Skin of body (tissue), 3 donors: ENCODE measurements at places on chromosomes 7 and 10. TPM values are rescaled to one million over a fixed set of nuclear protein-coding genes. Genes with fewer than 3 reads are reported as not detected.
A peak's percentile ranks its signal among the peaks of the same experiment; 100 is the strongest.

DNA sequence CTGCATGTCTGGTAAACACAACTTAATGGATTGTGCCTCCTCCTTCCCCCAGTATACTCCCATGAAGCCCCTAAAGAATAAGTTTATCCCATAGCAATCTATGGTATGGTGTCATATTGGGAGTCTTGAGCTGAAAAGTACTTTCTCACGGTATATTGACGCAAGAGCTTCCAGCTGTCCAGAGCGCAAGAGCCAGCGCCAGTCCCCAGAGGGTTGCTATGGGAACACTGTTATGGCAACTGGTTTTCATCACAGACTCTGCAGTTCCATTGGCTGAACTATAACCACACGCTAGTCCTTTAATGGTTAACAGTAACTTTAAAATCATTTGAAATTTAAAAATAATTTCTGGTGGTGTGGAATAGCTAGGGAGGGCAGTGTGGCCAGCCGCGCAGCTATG is 46.9 kb downstream of the PRPF18 start:
- peak; percentile 86 for DNase-seq

GRCh38 chr7:86745013-86745745 is 101.5 kb downstream of the GRM3 start:
- no peak for DNase-seq

- DNase-seq: no peak
Measured at GRCh38 chr10:4391683-4392082, 434.3 kb upstream of the AKR1E2 start.

- no peak for DNase-seq
Measured at GRCh38 chr7:107165341-107165740, 3.5 kb upstream of the HBP1 start.

Gene CHAT
- total RNA-seq: not detected
